ENCODE measurements at places on chromosomes 7 and 10.

- H3K27ac ChIP-seq = no peak overlapping the region
- H3K4me3 ChIP-seq = no peak overlapping the region
- peaks cover 5% of the 10 kb centered on the region for H3K27me3 ChIP-seq
- H3K4me1 ChIP-seq = peaks cover 34% of the 10 kb centered on the region
- no peaks in the 10 kb centered on the region for H3K36me3 ChIP-seq
- DNase-seq = no peak
Observed at GRCh38 chr7:50598460-50599343, 33.5 kb upstream of the DDC start.

DNA sequence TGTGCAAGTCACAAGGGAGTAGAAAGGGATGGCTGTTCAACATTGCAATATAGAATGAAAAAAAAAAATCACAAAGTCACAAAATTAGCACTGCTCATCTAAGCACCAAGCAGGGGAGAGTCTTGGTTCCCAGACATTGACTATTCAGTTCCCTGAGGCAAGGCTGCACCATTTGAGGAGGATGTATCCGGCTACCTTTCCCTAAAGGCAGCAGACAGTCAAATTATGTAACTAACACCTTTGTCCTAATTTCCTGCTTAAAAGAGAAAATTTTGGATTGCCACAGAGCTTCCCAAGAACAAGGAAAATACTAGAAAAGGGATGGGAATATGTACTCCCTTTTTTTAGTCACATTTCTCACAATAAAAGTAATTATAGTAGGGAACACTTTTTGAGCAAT, 148.1 kb downstream of the PCLO start:
- H3K27me3 ChIP-seq = no peaks in the 10 kb centered on the region
- no peaks in the 10 kb centered on the region for H3K36me3 ChIP-seq
- H3K4me3 ChIP-seq = no peak overlapping the region
- no peak for DNase-seq
- H3K27ac ChIP-seq = no peak overlapping the region

DNA sequence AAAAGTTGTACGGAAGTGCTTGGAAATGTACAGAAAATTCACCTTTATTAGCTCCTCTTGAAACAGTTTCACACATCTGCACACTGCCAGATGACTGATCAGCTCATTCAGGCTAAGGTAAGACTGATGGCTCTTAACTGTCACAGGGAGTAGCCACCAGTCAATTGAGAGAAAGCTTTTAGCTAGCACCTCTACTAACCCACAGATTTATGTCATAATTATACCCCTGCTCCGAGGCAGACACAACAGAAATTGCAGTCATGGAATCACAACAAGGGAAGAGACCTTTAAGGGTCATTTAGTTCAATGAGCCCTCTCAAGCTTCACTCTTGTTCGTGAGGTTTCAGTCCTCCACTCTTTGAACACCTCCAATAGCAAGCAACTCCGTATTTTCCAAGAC, 235.4 kb downstream of the TRIL start:
- no peaks in the 10 kb centered on the region for H3K27me3 ChIP-seq
- no peak for DNase-seq
- H3K4me1 ChIP-seq = peaks cover 5% of the 10 kb centered on the region
- H3K27ac ChIP-seq = no peak overlapping the region
- no peaks in the 10 kb centered on the region for H3K36me3 ChIP-seq
- H3K4me3 ChIP-seq = no peak overlapping the region

GRCh38 chr7:82131215-82131614, 312.4 kb downstream of the CACNA2D1 start:
- no peak overlapping the region for H3K4me3 ChIP-seq
- no peaks in the 10 kb centered on the region for H3K27me3 ChIP-seq
- no peaks in the 10 kb centered on the region for H3K36me3 ChIP-seq
- no peak overlapping the region for H3K27ac ChIP-seq
